ENCODE measurements at places on chromosomes 6 and 20.

DNA sequence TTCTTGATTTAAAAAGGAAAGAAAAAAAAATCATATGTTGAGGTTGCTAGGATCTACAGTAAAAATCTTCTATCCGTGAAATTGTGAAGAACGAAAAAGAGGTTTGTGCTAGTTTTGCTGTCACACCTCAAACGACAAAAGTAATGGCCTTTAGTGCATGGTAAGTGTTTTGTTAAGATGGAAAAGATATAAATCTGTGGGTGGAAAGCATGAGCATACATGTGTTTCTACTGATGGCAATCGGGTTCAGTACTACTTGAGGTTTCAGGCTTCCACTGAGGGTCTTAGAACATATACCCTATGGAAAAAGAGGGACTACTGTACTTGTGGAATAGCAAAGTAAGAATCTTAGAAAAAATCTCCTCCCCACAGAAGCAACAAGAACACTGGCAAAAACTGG is 58.0 kb downstream of the AHI1 start:
- no peak for DNase-seq

DNA sequence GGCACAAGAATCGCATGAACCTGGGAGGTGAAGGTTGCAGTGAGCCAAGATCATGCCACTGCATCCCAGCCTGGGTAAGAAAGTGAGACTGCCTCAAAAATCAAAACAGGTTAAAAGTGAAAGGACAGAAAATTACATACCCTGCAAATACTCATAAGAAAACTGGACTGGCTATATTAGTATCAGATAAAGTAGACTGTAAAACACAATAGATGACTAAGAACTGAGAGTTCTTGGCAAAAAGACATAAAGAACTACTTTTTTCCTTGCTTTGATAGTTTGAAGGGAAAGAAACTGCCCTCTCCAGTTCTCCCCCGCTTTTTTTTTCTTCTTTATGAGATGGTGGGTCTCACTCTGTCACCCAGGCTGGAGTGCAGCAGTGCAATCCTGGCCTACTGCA is 17.0 kb downstream of the SNX3 start:
- no peak for DNase-seq

GRCh38 chr6:107871016-107871415 is 46.9 kb upstream of the SCML4 start:
- no peak for DNase-seq

GRCh38 chr6:138248878-138249277 is 30.6 kb upstream of the PBOV1 start:
- no peak for DNase-seq

GRCh38 chr6:2081155-2082138 is 164.0 kb downstream of the GMDS start:
- no peak for DNase-seq

- no peak for DNase-seq
Measured at GRCh38 chr6:5541751-5542432, 280.6 kb downstream of the FARS2 start.

GRCh38 chr20:46113113-46113470 is 5.0 kb upstream of the CD40 start:
- DNase-seq: no peak

GRCh38 chr6:17219098-17219497 is 62.1 kb upstream of the RBM24 start:
- no peak for DNase-seq

DNA sequence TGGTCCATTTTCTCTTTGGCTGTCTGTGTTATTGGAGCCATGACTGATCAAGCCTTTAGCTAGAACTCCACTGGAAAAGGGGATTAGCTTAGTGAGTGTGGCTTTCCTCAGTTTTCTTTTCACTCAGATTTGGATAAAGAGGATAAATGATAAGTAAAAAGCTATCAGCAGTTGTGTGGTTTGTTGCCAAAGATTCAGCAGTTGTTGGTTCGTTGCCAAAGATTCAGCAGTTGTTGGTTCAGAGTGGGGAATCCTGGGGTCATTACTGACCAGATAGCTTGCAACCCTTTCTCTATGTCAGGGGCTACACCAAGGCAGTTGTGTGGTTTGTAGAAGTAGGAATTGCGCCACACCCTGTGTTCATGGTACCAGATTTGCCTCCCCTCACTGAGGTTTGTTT is 107.7 kb upstream of the SCP2D1 start:
- DNase-seq: no peak

DNA sequence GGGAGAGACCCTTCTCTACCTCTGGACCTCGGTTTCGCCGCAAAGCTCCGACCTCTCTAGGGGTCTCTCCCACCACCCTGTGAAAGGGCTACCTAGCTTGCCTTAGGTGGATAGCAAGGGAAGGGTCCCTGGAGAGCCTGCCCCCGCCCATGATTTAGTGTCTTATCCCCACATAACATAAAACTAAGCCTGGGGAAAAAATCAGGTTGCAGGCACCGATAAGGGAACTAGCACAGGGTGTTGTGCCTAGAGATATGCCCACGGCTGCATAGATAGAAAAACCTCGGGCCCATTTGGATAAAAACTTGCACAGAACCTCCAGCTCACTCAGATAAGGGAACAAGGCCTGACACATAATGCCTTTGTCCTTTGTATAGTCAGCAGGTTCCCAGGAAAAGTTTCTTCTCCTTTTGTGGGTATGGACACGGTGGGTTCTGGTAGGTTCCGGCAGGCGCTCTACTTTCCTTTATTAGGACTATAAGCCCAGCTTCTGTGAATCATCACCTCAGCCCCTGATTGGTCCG is 846 bp downstream of the ZSCAN31 start:
- DNase-seq: no peak

GRCh38 chr6:29790626-29791025 is 37.0 kb upstream of the HLA-G start:
- DNase-seq: no peak

- no peak for DNase-seq
Measured at GRCh38 chr6:145887969-145888368, 73.4 kb upstream of the FBXO30 start.

- no peak for DNase-seq
Measured at GRCh38 chr20:881051-881782, 34.9 kb downstream of the ANGPT4 start.

- no peak for DNase-seq
Measured at GRCh38 chr6:25550631-25551030, 101.4 kb upstream of the SCGN start.

GRCh38 chr6:70758883-70759282 is 91.2 kb downstream of the SMAP1 start:
- DNase-seq: no peak

- DNase-seq: no peak
Measured at GRCh38 chr6:6834356-6835222, 246.1 kb downstream of the LY86 start.

GRCh38 chr6:50097966-50098640 is 48.4 kb upstream of the DEFB112 start:
- no peak for DNase-seq

- no peak for DNase-seq
Measured at GRCh38 chr6:142816031-142816430, 128.9 kb downstream of the HIVEP2 start.

GRCh38 chr6:43070028-43070632 is 6.0 kb upstream of the PTK7 start:
- no peak for DNase-seq

DNA sequence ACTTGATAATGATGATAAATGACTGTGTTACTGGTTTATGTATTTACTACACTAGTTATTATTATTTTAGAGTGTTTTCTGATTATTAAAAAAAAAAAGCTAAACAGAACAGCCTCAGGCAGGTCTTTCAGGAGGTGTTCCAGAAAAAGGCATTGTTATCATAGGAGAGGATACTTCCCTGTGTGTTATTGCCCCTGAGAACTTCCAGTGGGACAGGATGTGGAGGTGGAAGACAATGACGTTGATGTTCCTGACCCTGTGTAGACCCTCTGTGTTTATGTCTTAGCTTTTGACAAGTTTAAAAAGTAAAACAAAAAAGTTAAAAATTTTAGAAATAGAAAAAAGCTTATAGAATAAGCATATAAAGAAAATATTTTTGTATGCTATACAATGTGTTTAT is 49.1 kb downstream of the NCOA7 start:
- DNase-seq: no peak

GRCh38 chr20:1225783-1226654 is at the start of gene RAD21L1:
RAD21L1 (plus strand) TSS chr20:1226044; CDS start chr20:1228454, 2,410 bp downstream.
- peak; percentile 50 for DNase-seq

GRCh38 chr20:32193996-32194395 is 13.5 kb downstream of the PLAGL2 start:
- DNase-seq: no peak

- DNase-seq: no peak
Measured at GRCh38 chr6:34028691-34029360, 117.1 kb downstream of the GRM4 start.

GRCh38 chr6:132490478-132491204 is 22.3 kb downstream of the STX7 start:
- DNase-seq: no peak

- no peak for DNase-seq
Measured at GRCh38 chr6:105994118-105994590, 92.0 kb upstream of the PRDM1 start.

- DNase-seq: no peak
Measured at GRCh38 chr6:37482606-37483251, 17.0 kb downstream of the CCDC167 start.

DNA sequence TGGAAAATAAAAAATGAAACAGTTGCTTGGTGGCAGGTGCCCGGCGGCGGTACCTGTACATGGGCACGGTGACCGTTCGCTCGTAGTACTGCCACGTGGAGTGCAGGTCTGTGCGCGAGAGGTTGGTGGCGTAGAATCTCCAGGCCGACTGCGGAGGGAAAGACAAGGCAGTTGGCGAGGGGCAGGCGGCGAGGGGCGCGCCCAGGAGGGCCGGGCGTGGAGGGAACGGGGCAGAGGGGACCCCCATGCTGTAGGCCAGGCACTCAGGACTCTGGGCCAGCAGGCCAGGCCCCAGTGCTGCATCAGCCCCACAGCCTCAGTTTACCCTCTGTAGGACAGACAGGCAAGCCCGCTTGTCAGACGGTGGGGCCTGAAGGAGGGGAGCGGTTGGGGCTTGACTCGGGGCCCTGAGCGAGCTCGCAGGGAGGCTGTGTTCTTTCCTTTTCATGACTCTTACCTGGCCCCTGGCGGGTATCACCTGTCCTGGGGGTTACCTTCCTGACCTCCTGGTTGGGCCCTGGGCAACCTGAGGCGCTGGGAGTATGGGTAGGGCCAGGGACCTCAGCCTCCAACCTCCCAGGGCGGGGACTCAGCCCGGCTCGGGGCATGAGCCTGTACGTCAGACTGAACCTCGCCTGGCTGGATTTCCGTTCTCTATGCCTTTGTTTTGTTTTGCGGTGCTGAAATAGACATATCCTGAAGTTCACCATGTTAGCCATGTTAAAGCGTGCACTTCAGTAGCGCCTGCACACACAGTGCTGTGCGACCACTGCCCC is 38.5 kb downstream of the KCNQ2 start:
- no peak for DNase-seq

GRCh38 chr20:52766645-52767435 is 205.3 kb upstream of the TSHZ2 start:
- no peak for DNase-seq

DNA sequence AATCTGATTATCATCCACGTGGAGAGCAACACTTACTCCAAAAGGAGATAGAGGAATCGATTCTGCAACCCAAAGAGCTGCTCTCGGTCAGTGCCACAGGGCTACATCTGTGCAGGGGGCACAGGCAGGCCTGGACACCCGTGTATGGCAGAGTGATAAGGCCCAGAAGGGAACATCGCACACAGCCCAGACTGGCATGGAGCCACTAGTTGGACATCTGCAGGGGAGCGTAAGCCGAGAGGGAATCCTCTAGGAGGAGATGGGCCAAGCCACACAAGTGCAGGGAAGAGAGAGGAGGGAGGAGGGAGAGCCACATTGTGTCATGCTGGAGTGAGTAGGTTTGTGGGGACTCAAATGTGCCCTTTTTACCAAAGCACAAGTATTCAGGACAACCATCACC is 50.4 kb upstream of the ENTPD6 start:
- DNase-seq: no peak

GRCh38 chr6:73632346-73632745 is 21.4 kb downstream of the SLC17A5 start:
- DNase-seq: no peak

DNA sequence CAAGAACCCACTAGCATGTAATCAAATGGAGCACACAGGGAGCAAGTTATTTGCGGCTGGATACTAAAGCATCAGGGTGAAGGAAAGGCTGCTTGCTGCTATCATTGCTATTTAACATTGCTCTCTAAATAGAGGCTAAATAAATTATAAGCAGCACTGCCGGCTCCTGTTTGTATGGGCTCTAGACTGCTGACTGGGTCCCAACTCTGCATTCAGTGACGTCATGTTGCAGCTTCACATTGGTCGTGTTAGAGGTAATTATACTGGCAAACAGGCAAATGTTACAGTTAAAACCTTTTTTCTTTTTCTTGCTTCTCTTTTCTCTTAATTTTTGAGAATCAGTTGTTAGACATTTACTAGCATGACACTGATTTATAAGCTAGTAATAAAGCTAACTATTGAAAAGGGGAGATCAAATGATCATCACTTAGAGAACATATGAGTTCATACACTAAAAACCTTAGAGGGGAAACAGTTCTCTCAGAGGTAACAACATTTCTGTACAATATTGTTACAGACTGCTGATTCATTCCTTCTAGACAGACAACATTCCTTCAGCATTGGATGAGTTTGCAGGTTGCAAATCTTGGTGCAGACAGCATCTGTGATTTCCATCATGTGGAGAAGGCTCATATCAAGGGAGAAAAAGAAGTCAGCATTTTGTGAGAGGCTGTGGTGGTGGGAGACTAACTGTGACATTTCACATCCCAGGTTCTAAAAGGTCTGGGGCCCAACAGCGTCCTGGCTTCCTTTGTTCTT is 15.9 kb downstream of the RFPL4B start:
- DNase-seq: no peak

DNA sequence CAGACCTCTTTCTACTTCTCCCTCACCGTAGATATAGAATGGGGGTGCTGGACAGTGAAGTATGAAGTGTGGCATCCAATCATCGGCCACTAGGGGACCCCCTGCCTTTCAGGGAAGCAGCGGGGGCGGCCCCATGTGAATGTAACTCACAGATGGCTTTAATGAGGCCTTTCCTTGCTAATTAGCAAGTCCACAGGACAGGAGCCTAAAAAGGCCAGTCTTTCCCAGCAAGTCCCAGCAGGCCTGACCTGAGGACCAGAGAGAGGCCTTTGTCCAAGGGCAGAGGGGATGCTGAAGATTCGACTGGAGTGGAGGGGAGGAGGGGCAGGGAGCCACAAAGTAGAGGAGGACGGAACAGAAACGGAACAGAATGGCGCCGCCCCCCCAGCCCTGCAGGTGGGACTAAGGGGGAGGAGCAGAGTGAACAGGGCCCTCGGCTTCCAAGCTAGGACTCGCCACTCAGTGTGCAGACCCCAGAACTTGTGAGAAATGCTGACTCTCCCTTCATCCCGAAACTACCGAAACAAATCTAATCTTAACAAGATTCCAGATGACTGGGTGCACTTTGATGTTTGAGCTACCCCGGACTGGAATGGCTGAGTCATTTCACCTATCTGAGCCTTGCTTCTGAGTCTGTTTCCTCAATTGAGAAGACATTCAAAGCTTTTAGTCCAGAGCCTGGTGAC is 5.8 kb downstream of the C6orf132 start:
- no peak for DNase-seq

Measured in substantia nigra (tissue), 51 donors.